ENCODE measurements at places on chromosomes 4 and X.

- no peak for DNase-seq
These were observed 8.9 kb downstream of the MTHFD2L start for GRCh38 chr4:74166818-74167217.

GRCh38 chr4:56728512-56728911, 47.4 kb upstream of the HOPX start:
- DNase-seq, result no peak

- no peak for DNase-seq
These were observed 5.2 kb upstream of the CBR4 start for GRCh38 chr4:169015186-169015623.

DNA sequence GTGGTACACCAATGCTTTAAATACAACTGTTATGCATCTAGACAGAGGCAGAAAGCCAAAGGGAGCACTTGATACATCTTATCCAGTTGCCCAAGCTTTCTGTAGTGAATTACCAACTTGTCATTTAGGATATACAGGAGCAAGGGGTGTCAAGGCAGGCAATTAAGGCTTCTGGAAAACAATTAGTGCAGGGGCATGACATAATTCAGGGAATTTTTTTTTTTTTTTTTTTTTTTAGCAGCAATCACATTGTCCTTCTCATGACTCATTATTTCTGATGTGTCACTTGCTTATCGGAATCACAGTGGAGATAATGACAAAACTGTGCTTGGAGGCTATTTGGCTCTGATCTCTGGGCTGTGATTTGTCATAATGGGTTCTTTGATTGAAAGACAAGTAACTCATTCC, 259.5 kb downstream of the ARHGAP24 start:
- DNase-seq, result no peak

DNA sequence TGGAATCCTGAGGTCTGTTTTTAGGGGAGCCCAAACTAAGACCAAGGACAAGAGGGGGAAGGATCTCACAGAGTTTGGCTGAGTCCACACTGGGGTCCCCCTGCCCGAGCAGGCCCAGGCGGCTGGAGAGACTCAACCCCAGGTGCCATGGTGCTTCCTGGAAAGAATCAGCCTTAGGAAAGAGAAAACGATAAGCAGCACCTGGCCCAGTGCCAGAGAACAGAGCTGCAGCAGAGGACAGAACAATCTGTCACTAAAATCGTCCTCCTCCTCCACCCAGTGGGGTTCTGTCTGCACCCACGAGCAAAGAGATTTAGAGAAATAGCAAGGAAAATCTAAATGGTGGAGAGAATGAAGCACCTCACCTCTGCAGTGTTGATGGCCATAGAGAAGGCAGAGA, 470.5 kb downstream of the BCOR start:
- DNase-seq, result no peak

GRCh38 chrX:21972721-21973120, 32.2 kb downstream of the SMS start:
- no peak for DNase-seq

- DNase-seq, result no peak
These were observed 8.8 kb downstream of the RGS12 start for GRCh38 chr4:3301450-3302172.

GRCh38 chrX:112759512-112759911, 79.8 kb upstream of the LHFPL1 start:
- no peak for DNase-seq

DNA sequence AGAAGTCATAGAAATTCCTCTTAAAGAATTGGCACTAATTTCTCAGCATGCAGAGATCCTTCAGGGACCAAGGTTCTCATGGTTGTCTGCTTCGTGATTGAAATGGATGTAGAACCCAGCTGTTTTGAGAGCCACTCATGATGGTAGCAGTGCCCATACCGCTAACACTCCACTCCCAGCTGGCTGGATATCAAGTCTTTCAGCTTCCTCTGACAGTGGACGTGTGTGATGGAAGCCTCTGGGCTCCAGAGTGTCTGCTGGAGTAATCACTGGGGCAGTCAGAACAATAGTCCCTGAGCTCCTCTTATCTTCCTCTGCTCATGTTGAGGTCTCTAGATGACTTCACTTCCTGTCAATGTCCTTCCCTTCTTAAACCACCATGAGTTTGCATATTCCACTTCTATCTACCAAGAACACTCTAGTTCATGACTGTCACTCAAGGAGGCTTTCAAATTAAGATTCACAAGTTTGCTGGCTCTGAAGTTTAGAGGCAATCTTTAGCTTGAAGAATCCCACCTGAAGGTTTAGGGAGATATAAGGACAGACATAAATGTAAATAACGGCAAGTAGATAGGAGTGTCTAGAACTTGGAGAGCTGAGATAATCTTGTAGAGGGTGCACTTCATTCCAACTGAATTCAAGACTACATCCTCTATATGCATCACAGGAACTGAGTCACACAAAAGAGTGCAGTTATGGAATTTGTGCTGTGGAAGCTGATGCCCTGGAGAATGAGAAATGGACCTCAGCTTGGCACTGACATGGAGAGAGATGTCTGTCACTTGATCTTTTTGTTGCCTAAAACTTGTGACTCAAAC, 64.5 kb upstream of the WDR1 start:
- DNase-seq, result no peak

GRCh38 chr4:16775411-16776154, 122.9 kb downstream of the LDB2 start:
- DNase-seq, result no peak

DNA sequence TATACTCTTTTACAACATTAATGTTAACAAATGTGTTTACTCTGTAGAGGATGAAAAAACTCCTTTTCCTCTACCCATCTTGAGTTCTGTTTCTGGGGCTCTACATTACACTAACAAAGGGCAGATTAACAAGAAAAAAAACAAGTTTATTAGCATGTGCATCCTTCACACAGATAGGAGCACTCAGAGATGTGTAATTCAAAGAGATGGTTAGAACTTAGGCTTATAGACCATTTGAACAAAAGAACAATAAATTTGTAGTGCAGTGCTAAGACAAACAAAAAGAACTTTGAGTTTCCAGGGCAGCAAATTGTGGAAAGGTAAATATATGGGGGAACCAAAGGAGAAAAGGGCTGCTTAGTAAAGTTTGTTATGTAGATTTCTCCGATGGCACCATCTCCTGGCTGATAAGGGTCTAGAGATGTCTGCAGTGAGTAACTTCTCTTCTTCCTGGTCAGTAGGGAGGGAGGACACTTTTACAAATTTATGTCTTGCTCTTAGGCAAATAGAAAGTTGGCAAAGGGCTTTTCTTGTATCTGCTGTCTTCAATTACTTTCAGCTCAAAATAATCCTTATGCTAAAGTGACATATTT, 1249.9 kb upstream of the TENM3 start:
- DNase-seq, result no peak

GRCh38 chr4:165532976-165533375, 154.2 kb downstream of the CPE start:
- DNase-seq, result no peak

- no peak for DNase-seq
These were observed 83.5 kb downstream of the CNKSR2 start for GRCh38 chrX:21457718-21458117.

- no peak for DNase-seq
These were observed 2.4 kb upstream of the PKD2 start for GRCh38 chr4:88005076-88005475.

- DNase-seq, result no peak
These were observed 3.6 kb downstream of the ABLIM2 start for GRCh38 chr4:8155048-8155447.

DNA sequence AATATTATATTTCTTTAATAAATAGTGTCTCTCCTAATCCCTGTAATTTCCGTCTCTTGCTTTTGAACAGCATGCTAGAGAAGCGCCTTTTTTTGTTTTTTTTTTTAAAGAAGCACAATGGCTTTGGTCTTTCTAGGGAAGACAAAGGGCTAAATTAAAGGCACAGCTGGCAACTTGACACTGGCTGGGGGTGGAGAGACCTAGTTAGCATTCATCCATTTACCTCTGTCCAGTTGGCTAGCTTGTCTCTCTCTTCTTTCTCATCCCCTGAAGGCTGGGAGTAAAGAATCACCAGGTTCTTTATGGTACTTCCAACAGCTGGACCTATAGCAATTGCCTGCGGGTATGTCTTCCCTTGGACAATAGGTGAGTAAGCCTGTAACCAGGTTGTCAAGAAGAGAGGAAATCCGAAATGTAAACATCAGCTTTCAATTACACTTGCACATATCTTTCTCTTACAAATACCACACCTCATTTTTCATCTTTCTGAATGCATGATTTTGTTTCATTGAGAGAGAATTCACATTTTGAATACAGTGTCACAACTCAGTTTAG, 178.4 kb upstream of the GPR101 start:
- DNase-seq, result no peak
